G401 (cell line): ENCODE measurements at places on chromosomes 2 and 18. TPM values are rescaled to one million over a fixed set of nuclear protein-coding genes. Genes with fewer than 3 reads are reported as not detected.

The IL1RN gene
- total RNA-seq, result not detected in 2 replicates

The RNF125 gene
- total RNA-seq, result 2.4 and 2.8 TPM in 2 replicates

The GPR55 gene
- total RNA-seq, result not detected in 2 replicates

The CCDC85A gene
- 0.80 TPM in 1 of 2 replicates, not detected in the other for total RNA-seq

The RRM2 gene
- total RNA-seq, result 17.8 and 21.9 TPM in 2 replicates

The MC5R gene
- total RNA-seq, result not detected in 2 replicates

The NAT8 gene
- not detected in 2 replicates for total RNA-seq

The LCT gene
- not detected in 2 replicates for total RNA-seq

The TEX44 gene
- not detected in 2 replicates for total RNA-seq

The SERPINB10 gene
- not detected in 2 replicates for total RNA-seq

The OR6B2 gene
- total RNA-seq, result not detected in 2 replicates

The NEU4 gene
- not detected in 2 replicates for total RNA-seq

The SCN7A gene
- total RNA-seq, result not detected in 2 replicates

The OSR1 gene
- total RNA-seq, result 0.07 TPM in 1 of 2 replicates, not detected in the other

The HAAO gene
- not detected in 2 replicates for total RNA-seq

The RESP18 gene
- total RNA-seq, result not detected in 2 replicates

The SATB2 gene
- total RNA-seq, result not detected in 2 replicates

The C2orf76 gene
- total RNA-seq, result 18.6 and 20.9 TPM in 2 replicates

The B3GNT7 gene
- total RNA-seq, result 0.14 and 0.18 TPM in 2 replicates

The EDAR gene
- not detected in 2 replicates for total RNA-seq

The CABYR gene
- 0.41 TPM in 1 of 2 replicates, not detected in the other for total RNA-seq

The CHST10 gene
- total RNA-seq, result 18.9 and 23.6 TPM in 2 replicates

The PSMD1 gene
- 55.3 and 73.5 TPM in 2 replicates for total RNA-seq

The PAX8 gene
- total RNA-seq, result not detected in 2 replicates

The SESTD1 gene
- 1.9 and 3.9 TPM in 2 replicates for total RNA-seq

The CPLX4 gene
- not detected in 2 replicates for total RNA-seq

The FZD7 gene
- total RNA-seq, result 17.5 and 18.5 TPM in 2 replicates

The CAB39 gene
- total RNA-seq, result 27.7 and 28.1 TPM in 2 replicates

The TRIM43 gene
- 0.12 and 6.3 TPM in 2 replicates for total RNA-seq

The RTP5 gene
- total RNA-seq, result not detected in 2 replicates

The WDPCP gene
- total RNA-seq, result 13.8 and 15.3 TPM in 2 replicates

The KIF5C gene
- total RNA-seq, result 9.3 and 10.7 TPM in 2 replicates

The ALK gene
- not detected in 2 replicates for total RNA-seq

The TEKT4 gene
- total RNA-seq, result not detected in 2 replicates

The PRLH gene
- total RNA-seq, result not detected in 2 replicates

The GAREM2 gene
- 8.6 and 12.8 TPM in 2 replicates for total RNA-seq

The STON1 gene
- total RNA-seq, result 0.43 and 3.1 TPM in 2 replicates

The IAH1 gene
- not detected in 2 replicates for total RNA-seq

The PLCD4 gene
- total RNA-seq, result 1.2 and 1.3 TPM in 2 replicates

The FBXO36 gene
- 5.0 and 6.3 TPM in 2 replicates for total RNA-seq

The TOGARAM2 gene
- 2.7 and 3.2 TPM in 2 replicates for total RNA-seq

The DES gene
- total RNA-seq, result not detected in 2 replicates
